ENCODE measurements at places on chromosomes 1 and 21.

DNA sequence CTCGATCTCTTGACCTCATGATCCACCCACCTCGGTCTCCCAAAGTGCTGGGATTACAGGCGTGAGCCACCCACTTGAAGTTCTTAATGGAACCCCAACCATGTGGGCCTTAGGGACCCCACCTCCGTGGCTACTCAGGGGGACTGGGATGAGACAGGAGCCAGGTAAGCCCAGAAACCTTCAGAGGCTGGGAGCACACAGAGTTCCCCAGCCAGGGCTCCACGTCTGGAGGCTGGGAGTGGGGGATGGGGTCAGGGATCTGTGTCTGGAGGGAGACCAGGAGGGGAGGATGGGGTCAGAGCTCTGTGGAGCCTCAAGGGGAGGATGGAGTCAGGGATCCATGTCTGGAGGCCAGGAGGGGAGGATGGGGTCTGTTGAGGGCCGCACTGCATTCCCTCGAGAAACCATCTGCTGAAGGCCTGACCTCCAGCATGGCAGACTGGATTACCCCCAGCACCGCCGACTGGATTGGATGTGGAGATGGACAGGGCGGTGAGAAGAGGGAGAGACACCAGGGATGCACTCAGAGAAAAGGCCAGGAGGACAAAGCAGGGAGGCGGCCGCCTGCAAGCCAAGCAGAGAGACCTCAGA, 2.1 kb upstream of the FTCD start:
- DNase-seq: no peak

DNA sequence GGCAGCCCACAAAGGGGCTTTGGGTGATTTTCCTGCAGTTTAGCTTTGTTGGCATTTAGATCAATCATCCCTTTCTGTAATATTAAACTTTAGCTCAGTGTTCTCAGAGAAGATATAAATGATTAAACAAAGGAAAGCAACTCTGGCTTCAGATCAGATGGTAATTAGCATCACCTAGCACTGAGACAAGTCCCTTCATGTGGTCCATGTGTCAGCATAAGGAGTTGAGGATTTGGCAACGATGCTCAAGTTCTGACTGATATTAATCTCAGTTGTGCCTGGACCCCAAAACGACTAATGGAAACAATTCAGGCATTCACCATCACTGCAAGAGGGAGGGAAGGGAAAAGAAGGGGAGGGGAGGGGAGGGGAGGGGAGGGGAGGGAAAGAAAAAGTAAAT, 60.4 kb downstream of the SEC16B start:
- no peak for DNase-seq

DNA sequence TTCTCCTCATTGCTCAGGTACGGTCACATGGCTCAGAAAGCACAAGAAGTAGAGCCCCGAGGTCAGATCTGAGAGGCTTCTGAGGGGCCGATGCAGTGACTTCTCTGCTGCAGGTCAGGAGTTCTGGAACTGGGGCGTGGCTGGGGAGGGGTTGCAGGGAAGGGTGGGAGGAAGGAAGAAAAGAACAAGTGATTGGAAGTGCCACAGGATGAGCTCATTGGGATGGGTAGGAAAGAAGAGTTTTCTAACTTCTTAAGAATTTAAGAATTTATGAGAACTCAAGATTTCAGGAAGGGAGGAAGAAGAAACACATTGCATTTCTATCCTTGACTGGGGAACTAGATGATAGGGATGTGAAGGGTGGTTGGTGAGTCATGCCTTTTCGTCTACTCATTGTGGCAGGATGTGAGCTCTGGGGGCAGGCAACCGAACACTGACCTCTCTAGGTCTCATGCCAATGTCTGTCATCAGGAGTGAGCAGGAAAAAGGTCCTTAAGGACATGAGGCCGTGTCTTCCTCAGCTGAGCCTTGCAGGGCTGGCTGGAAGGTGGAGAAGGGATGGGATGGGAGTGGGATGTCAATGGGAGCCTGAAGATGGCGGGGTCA, 497 bp downstream of the FCRLB start:
- no peak for DNase-seq

- no peak for DNase-seq
These were observed 122.8 kb upstream of the IVNS1ABP start for GRCh38 chr1:185439727-185440415.

- no peak for DNase-seq
These were observed 41.2 kb downstream of the KIF21B start for GRCh38 chr1:200982071-200982945.

- DNase-seq: no peak
These were observed 134.6 kb upstream of the PDE4B start for GRCh38 chr1:65658122-65658521.

- DNase-seq: no peak
These were observed 28.3 kb downstream of the POU2F1 start for GRCh38 chr1:167248707-167249642.

DNA sequence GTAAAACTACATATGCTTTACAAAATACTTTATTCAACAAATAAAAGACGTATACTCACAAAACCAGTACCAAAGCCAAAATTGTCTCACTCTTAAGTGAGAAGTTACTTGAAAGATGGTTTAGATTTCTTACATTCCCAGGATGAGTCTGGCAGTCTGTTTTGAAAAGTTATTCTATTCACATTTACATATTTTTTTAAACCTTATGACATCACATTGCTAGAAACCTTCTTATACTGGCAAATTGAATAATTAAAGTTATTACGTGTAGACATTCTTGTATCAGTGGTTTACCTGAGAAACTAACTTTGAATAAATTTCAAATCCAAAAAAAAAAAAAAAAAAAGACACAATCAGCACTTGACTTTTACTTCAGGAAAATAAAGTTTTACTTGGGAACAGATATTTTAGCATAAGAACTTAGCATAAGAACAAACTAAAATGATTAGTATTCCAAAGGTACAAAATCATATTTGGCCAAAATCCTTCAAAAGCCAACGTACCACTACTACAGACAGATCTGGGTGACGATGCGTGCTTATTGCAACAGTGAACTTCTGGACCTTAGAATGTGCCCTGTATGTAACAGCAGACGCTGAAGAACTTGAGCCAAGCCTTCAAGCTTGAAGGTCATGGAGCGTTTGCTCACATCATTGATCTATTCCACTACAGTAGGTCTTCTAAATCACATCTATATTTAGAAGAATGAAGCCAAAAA, 2.5 kb downstream of the CDC42BPA start:
- DNase-seq: no peak

GRCh38 chr1:39509360-39510009, 18.0 kb downstream of the BMP8A start:
- no peak for DNase-seq

- DNase-seq: no peak
These were observed 389.6 kb upstream of the C1orf87 start for GRCh38 chr1:60463146-60463545.

DNA sequence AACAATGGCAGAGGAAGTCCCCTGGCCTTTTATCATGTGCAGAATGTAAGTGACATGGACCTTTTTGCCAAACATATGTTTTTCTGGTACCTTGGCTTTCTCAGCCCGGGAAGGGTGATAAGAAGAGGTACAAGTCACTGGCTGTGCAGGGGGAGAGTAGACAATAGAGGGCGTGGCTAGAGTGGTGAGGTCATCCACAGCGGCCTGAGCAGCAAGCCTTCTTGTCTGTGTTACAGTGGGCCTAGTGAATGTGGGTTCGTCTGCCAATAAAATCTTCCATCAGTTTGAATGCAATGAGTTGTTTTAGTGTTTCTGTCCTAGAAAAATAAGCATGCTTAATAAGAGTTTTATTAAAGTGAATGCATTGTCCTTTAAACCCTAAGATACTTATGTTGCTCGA, 59.0 kb upstream of the PGD start:
- DNase-seq: no peak

DNA sequence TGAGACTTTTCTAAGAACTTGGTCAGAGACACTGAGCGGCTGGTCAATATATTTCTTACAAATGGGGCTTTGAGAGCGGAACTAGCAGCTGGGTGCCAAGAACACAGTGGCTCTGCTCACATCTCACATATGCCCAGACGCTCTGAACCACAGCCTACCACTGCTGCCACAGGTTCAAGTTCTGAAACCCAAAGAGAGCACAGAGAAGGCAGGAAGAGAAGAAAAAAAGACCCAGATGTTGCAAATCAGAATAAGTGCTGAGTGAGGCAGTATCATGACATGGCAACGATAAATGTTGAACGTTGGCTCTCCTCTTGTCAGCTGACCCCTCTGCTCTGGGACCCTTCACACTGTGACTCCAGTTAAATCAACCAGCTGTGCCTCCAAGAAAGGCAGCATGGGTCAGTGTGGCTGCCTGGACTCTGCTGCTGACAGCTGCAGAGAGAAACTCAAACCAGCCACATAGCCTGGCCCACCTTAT, 26.4 kb downstream of the HIVEP3 start:
- no peak for DNase-seq

- DNase-seq: no peak
These were observed 210.9 kb downstream of the LTN1 start for GRCh38 chr21:28781602-28782276.

All from stimulated activated CD4-positive, alpha-beta T cell treated with anti-CD3 and anti-CD28 coated beads, Interleukin-15, amount 100 ng/mL, for 1 hour (primary cell).